ENCODE measurements at places on chromosomes 12 and 14.

DNA sequence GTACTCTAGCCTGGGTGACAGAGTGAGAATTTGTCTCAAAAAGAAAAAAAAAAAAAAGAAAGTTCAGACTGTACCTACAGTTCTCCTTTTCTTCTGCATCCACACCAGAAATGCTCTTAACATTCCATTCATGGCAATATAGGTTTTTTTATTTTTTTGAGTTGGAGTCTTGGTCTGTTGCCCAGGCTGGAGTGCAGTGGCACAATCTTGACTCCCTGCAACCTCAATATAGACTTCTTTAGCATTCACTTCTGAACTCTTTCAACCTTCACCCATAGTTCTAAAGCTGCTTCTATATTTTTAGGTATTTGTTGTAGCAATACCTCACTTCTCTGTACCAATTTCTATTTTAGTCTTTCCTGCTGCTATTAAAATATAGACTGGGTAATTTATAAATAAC is 1095.7 kb downstream of the FLRT2 start:
- DNase-seq = no peak

DNA sequence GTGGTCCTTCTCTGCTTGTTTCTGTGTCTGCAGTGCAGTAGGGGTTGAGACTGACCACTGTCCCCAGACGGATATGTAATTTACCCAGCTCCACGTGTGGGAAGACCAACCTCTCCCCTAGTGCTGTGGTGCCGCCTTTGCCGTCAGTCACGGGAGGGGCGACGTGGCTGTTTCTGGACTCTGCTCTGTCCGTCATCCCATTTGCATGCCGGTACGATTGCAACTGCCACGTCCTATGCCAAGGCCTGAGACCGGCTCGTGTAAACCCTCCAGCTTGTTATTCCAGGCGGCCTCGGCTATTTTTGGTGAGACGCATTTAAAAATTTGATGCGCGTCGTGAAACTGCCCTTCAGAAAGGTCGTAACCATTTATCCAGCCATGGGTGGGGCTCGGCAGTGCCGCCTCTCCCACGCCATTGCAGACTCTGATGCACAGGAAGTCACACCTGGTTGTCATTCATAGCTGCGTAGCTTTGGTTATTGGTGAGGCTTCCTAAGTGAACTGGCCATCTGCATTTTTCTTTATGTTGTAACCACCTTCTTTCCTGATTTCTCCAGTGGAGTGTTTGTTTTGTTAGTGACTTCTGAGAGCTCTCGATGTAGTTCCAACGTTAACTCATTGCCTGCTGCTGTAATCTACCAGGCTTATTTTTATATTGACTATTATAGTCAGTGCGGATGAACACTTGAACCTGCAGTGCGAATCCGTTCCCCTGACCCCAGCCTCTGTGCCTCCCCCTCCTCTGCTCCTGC is 75.1 kb downstream of the ADGRD1 start:
- no peak for DNase-seq

- DNase-seq = no peak
Observed at GRCh38 chr12:125089083-125089482, 23.8 kb downstream of the AACS start.

GRCh38 chr12:79512068-79512467 is 178.7 kb downstream of the PAWR start:
- DNase-seq = no peak

- no peak for DNase-seq
Observed at GRCh38 chr12:54296393-54297099, 4.3 kb downstream of the NFE2 start.

- no peak for DNase-seq
Observed at GRCh38 chr14:88196116-88196890, 126.8 kb downstream of the KCNK10 start.

- DNase-seq = no peak
Observed at GRCh38 chr12:122333142-122334087, 67.1 kb upstream of the VPS33A start.

- DNase-seq = no peak
Observed at GRCh38 chr12:132179431-132180362, 35.4 kb downstream of the NOC4L start.

DNA sequence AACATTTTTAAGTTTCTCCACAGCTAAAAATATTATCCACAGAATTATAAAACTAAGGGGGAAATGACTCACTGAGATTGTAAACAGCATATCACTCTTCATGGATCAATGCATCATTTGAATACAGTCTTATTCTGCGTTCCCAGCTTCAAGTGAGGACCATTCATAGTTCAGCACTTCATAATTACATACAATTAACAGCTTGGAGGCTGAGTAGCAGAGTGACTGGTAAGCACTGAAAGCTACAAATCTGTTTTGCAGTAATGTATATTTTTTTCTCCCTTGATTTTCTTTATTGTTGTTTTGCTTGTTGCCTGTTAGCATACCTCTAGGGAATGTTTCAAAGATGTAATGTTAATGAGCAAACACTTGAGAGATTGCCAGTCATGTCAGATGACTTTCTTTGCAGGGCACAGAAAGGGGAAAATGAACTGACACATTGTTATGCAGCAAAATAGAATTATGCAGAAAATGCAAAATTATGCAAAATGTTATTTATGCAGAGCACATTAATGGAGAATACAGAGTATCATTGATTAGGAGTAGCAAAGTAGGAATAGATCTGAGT is 138.6 kb downstream of the RPS29 start:
- no peak for DNase-seq

DNA sequence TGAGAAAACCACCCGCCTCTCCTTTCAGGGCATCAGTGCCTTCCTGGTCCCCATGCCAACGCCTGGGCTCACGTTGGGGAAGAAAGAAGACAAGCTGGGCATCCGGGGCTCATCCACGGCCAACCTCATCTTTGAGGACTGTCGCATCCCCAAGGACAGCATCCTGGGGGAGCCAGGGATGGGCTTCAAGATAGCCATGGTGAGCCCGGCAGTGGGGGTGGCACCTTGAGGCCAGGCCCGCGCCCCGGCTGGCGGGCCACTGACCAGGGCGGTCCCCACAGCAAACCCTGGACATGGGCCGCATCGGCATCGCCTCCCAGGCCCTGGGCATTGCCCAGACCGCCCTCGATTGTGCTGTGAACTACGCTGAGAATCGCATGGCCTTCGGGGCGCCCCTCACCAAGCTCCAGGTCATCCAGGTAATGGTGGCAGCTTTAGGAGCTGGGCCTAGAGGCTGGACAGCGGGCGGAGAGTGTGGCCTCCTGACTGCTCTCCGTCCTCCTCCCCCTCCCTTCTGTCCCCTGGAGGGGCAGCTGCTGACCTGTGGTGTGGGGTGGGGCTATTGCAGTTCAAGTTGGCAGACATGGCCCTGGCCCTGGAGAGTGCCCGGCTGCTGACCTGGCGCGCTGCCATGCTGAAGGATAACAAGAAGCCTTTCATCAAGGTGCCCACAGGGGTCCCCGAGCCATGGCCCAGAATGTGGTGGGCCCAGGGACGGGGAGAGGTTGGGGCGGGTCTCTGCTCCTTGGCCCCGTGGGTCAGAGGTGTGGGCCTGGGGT is 12.8 kb downstream of the ACADS start:
- no peak for DNase-seq

GRCh38 chr14:70096866-70097265 is 91.9 kb downstream of the SLC8A3 start:
- no peak for DNase-seq

Measured in activated CD4-positive, alpha-beta T cell treated with anti-CD3 and anti-CD28 coated beads for 48 hours (primary cell).